Spinal cord (tissue), 10 donors: ENCODE measurements at places on chromosomes 12 and 14.

DNA sequence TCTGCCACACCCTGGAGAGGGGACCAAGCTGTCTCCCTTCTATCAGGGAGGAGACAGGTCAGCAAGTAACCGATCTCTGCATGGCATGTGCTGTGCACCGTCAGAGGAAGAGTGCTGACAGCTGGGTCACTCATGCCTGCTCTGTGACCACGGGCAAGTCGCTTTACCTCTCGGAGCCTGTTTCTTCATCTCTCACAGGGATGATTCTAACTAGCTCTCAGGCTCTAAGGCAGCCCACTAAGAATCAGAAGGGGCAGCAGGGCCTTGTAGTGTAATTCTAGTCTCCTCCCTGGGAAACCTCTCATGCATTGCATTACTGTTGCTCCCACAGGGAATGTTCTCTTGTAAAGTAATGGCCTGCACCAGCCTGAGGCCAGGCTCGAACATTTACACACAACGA lies 11.9 kb downstream of the CD9 start:
- peaks cover 64% of the 10 kb centered on the region for H3K4me1 ChIP-seq
- no peak overlapping the region for H3K4me3 ChIP-seq
- H3K27me3 ChIP-seq: no peaks in the 10 kb centered on the region
- no peaks in the 10 kb centered on the region for H3K36me3 ChIP-seq
- no peak overlapping the region for H3K27ac ChIP-seq
- no peak for DNase-seq

DNA sequence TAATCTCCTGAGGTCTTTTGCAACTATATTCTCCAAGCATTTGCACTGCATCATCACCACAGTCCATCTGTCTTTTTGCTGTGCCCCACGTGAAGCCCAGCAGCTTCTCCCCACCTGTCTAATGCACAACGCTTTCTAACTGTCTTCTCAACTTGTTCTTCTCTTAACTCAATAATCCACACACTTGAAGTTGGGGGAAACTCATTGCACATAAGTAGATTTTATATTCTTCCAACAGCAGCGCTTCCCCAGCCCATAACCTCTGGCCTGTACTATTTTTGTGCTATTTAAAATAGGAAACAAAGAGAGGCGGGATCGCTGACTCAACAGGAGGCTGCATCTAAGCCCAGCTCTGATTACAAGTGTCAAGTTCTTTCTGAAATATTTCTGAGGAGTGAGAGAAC lies 226.7 kb downstream of the GXYLT1 start:
- no peaks in the 10 kb centered on the region for H3K27me3 ChIP-seq
- H3K4me3 ChIP-seq: no peak overlapping the region
- no peak for DNase-seq

DNA sequence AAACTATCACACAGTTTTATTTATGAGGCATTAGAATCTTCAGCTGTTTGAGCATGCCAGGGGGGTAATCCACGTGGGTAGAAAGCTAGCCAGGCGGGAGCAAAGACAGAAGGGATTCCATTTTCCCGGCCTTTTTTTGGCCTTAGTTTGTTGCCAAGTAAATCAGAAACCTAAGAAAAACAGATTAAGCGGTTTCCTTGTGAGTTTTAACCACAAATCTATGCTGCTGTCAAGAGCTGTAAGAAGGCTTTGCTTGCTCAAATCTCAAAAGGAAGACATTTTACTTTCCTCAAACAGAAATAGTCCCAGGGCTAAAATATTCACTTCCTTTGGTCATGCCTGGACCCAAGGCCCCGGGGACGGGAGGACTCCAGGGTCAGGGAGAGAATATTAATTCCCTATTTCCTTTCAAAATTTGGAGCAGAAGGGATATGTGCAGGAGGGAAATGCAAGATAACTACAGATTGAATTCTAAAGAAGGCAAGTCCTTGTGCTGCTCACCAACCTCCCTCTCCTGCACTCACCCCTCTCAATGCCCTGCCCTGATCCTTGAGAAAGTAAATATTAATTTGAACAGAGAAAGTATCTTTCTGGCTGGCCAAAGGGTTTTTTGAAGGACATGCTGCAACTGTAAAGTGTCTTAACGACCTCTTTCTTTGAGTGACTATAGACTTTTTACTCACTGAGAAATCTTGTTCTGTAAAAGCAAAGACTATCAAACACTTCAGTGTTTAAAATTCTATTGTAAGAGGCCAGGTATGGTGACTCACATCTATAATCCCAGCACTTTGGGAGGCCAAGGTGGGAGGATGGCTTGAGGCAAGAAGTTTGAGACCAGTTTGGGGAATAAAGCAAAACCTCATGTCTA lies 75.7 kb downstream of the HSD17B6 start:
- no peaks in the 10 kb centered on the region for H3K36me3 ChIP-seq
- H3K4me1 ChIP-seq: peaks cover 22% of the 10 kb centered on the region
- H3K4me3 ChIP-seq: no peak overlapping the region
- DNase-seq: no peak

GRCh38 chr14:102774391-102775153 lies 2.7 kb upstream of the TRAF3 start:
- no peak overlapping the region for H3K4me3 ChIP-seq
- no peaks in the 10 kb centered on the region for H3K36me3 ChIP-seq
- H3K4me1 ChIP-seq: peaks cover 7% of the 10 kb centered on the region
- H3K27me3 ChIP-seq: no peaks in the 10 kb centered on the region

GRCh38 chr12:4526923-4527546 lies 11.7 kb upstream of the RAD51AP1 start:
- no peaks in the 10 kb centered on the region for H3K4me1 ChIP-seq
- H3K4me3 ChIP-seq: no peak overlapping the region
- no peak for DNase-seq
- no peak overlapping the region for H3K27ac ChIP-seq

GRCh38 chr14:51889851-51890250 lies 29.4 kb downstream of the GNG2 start:
- no peak overlapping the region for H3K4me3 ChIP-seq
- no peak overlapping the region for H3K27ac ChIP-seq
- H3K27me3 ChIP-seq: no peaks in the 10 kb centered on the region
- no peaks in the 10 kb centered on the region for H3K4me1 ChIP-seq

GRCh38 chr14:70962935-70963334 lies 55.7 kb downstream of the PCNX1 start:
- H3K36me3 ChIP-seq: no peaks in the 10 kb centered on the region
- no peaks in the 10 kb centered on the region for H3K27me3 ChIP-seq
- DNase-seq: no peak
- no peaks in the 10 kb centered on the region for H3K4me1 ChIP-seq
- no peak overlapping the region for H3K27ac ChIP-seq

DNA sequence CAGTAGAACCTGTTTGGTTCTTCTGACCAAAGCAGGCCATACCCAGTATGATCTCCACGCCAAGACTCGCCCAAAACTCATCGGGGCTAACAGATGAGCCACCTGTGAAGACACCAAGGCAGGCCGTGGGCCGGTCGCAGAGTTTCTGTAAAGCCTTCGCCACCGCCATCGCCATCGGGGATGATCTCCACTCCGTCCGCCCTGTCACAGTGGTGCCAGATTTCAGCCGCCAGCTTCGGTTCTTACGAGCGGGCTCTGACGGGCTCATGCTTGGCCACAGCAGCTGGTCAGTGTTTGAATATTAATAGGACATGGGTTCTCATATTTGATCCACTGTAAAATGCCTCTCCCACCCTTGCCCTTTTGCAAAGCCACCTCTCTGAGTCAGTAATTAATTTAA lies 113.2 kb upstream of the TMEM132D start:
- peaks cover 5% of the 10 kb centered on the region for H3K27me3 ChIP-seq
- H3K4me1 ChIP-seq: peaks cover 27% of the 10 kb centered on the region
- DNase-seq: no peak
- peak overlapping the region; percentile 15 for H3K27ac ChIP-seq
- H3K4me3 ChIP-seq: no peak overlapping the region

GRCh38 chr14:68775614-68776126 lies 17.2 kb downstream of the ZFP36L1 start:
- no peak overlapping the region for H3K4me3 ChIP-seq
- H3K27ac ChIP-seq: no peak overlapping the region
- peaks cover 16% of the 10 kb centered on the region for H3K4me1 ChIP-seq
- H3K36me3 ChIP-seq: no peaks in the 10 kb centered on the region
- no peak for DNase-seq
- no peaks in the 10 kb centered on the region for H3K27me3 ChIP-seq

- H3K4me3 ChIP-seq: peak overlapping the region; percentile 53
- peak overlapping the region; percentile 74 for H3K27ac ChIP-seq
- no peaks in the 10 kb centered on the region for H3K27me3 ChIP-seq
- H3K4me1 ChIP-seq: peaks cover 25% of the 10 kb centered on the region
- DNase-seq: no peak
Measured at GRCh38 chr12:62631471-62632410, 165.1 kb downstream of the MON2 start.

- H3K27ac ChIP-seq: no peak overlapping the region
- H3K36me3 ChIP-seq: peaks cover 37% of the 10 kb centered on the region
- no peak for DNase-seq
- H3K4me3 ChIP-seq: no peak overlapping the region
Measured at GRCh38 chr12:31412292-31412801, 86.4 kb upstream of the SINHCAF start.

- no peak overlapping the region for H3K4me3 ChIP-seq
- DNase-seq: no peak
- H3K27ac ChIP-seq: no peak overlapping the region
- H3K4me1 ChIP-seq: no peaks in the 10 kb centered on the region
Measured at GRCh38 chr14:51789596-51789995, 70.8 kb upstream of the GNG2 start.

- no peak overlapping the region for H3K27ac ChIP-seq
- no peaks in the 10 kb centered on the region for H3K27me3 ChIP-seq
- peaks cover 4% of the 10 kb centered on the region for H3K4me1 ChIP-seq
Measured at GRCh38 chr14:58914279-58914855, 274.1 kb upstream of the DAAM1 start.

GRCh38 chr12:104063712-104064030 lies 660 bp upstream of the HCFC2 start:
- peaks cover 8% of the 10 kb centered on the region for H3K4me1 ChIP-seq
- H3K27ac ChIP-seq: peak overlapping the region; percentile 88
- peaks cover 7% of the 10 kb centered on the region for H3K36me3 ChIP-seq
- no peak for DNase-seq

GRCh38 chr12:69480698-69481097 lies 10.5 kb downstream of the FRS2 start:
- DNase-seq: no peak
- H3K27me3 ChIP-seq: no peaks in the 10 kb centered on the region
- H3K4me3 ChIP-seq: no peak overlapping the region
- H3K36me3 ChIP-seq: no peaks in the 10 kb centered on the region
- no peaks in the 10 kb centered on the region for H3K4me1 ChIP-seq

DNA sequence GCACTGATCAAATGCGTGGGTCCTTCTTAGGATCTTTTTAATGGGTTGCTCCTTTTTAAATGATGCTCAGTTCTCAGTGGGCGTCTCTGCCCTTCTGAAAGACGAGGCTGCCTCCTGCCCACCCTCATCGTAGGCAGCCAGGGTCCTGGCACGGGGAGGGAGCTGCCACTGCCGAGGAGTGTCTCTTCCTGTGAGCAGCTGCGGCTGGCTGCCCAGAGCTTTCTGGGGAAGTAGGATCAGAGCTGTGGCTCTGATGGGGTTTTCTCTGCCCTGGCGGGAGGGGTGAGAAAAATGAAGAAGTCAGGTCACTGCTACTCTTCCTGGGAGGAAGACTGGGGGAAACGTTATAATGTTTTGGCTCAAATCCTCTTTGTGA lies 31.1 kb upstream of the BEGAIN start:
- peak overlapping the region; percentile 88 for H3K27ac ChIP-seq
- no peaks in the 10 kb centered on the region for H3K36me3 ChIP-seq
- H3K4me1 ChIP-seq: peaks cover 40% of the 10 kb centered on the region

- DNase-seq: no peak
- H3K4me1 ChIP-seq: no peaks in the 10 kb centered on the region
- H3K27me3 ChIP-seq: no peaks in the 10 kb centered on the region
- no peak overlapping the region for H3K27ac ChIP-seq
- H3K4me3 ChIP-seq: no peak overlapping the region
Measured at GRCh38 chr12:101745481-101745880, 6.2 kb upstream of the SYCP3 start.

DNA sequence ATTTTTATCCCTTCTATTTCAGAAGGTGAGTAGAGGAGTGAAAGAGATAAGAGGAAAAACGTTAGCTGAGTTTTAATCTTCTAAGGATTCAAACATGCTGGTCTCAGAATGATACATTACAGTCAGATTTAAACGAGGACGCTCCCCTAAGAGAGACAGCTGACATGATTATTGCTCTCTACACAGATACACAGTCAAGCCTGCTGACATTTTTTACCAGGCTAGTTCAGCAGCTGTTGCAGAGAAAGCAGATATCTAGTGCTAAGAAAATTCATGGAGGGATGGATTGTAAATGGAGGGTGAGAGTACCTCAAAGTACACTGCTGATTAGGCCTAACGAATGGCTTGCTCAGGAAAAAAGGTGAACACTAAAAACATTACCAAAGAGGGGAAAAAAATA lies 31.9 kb upstream of the SOS2 start:
- H3K27ac ChIP-seq: no peak overlapping the region
- no peak for DNase-seq
- peaks cover 4% of the 10 kb centered on the region for H3K36me3 ChIP-seq
- H3K4me3 ChIP-seq: no peak overlapping the region

DNA sequence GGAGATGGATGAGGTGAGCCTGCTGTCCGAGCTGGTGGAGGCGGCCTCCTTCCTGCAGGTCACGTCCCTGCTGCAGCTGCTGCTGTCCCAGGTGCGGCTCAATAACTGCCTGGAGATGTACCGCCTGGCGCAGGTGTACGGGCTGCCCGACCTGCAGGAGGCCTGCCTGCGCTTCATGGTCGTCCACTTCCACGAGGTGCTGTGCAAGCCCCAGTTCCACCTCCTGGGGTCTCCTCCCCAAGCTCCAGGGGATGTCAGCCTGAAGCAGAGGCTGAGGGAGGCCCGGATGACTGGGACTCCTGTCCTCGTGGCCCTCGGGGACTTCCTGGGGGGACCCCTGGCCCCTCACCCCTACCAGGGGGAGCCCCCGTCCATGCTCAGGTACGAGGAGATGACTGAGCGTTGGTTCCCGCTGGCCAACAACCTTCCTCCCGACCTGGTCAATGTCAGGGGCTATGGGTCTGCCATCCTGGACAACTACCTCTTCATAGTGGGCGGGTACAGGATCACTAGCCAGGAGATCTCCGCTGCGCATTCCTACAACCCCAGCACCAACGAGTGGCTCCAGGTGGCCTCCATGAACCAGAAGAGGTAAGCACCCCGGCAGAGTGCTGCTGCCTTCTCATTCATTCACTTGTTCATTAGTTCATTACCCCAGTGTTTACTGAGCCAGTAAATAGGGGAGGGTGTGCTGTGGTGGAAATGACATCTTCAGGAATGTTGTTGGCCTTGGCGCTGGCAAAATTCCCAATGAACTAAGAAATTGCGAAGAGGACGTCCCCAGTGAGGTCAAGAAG lies 774 bp upstream of the MANSC4 start:
- peak overlapping the region; percentile 68 for H3K4me3 ChIP-seq
- H3K36me3 ChIP-seq: peaks cover 9% of the 10 kb centered on the region
- H3K4me1 ChIP-seq: peaks cover 20% of the 10 kb centered on the region
- H3K27me3 ChIP-seq: no peaks in the 10 kb centered on the region
- peak overlapping the region; percentile 73 for H3K27ac ChIP-seq
- DNase-seq: peak; percentile 40

GRCh38 chr12:129009833-129010622 lies 156.8 kb downstream of the GLT1D1 start:
- no peaks in the 10 kb centered on the region for H3K4me1 ChIP-seq
- no peak for DNase-seq
- H3K4me3 ChIP-seq: no peak overlapping the region

- peaks cover 3% of the 10 kb centered on the region for H3K4me1 ChIP-seq
- no peak overlapping the region for H3K27ac ChIP-seq
- no peaks in the 10 kb centered on the region for H3K36me3 ChIP-seq
- no peaks in the 10 kb centered on the region for H3K27me3 ChIP-seq
Measured at GRCh38 chr12:65602253-65602609, 222.1 kb upstream of the HMGA2 start.
